Stimulated activated effector memory CD8-positive, alpha-beta T cell treated with anti-CD3 and anti-CD28 coated beads, Interleukin-12 subunit alpha, Interleukin-12 subunit beta, amount 100 ng/mL, for 72 hours (primary cell): ENCODE measurements at places on chromosomes 3 and 15.

DNA sequence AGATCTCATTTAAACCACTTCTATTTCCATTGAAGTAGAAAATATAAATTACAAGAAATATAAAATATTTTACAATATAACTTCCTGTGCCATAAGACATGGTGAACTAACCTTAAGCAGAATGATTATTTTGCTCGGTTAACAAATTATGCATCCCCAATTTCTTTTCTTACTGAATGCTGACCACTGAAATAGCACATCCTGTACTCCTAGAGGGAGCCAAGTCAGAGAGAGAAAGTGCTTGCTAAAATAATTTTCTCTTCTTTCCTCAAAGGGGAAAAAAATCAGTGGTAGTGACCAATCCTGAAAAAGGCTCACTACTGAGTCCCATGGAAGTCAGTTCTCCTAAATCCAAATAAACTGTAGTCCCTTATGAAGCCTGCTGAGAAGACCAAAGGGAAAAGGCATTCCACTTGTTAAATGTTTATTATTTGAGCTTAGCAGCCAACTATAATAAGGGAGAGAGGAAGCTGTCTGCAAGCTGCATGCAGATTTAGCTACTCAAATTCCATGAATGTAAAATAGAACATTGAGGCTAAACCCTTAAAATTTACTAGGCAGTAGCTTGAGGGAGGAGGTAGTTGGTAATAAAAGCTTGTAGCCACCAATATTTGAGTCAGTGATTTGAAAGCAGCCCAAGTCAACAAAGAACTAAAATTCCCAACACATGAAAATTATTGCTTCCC, 33.1 kb downstream of the CEP152 start:
- DNase-seq: no peak

GRCh38 chr3:41041899-41042298, 157.4 kb upstream of the CTNNB1 start:
- no peak for DNase-seq

- DNase-seq: no peak
Observed at GRCh38 chr3:126540951-126541627, 17.1 kb downstream of the CHST13 start.

GRCh38 chr3:124246949-124247348, 255.0 kb upstream of the ROPN1 start:
- no peak for DNase-seq

DNA sequence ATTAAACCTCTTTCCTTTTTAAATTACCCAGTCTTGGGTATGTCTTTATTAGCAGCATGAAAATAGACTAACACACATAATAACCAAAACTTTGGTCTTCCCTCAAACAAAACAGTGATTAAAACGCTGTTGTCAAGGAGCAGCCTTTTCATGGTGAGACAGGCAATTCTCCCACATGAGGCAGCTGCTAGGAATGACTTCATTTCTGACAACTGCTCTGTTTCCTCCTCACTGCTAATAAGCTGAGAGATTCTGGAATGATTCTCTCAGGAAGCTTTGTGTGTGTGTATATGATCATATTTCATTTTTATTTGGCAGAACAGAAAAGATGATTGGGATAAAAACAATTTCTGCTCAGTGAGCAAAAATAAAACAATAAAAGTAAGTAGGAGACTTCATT, 580.6 kb upstream of the ADAMTS9 start:
- DNase-seq: no peak

DNA sequence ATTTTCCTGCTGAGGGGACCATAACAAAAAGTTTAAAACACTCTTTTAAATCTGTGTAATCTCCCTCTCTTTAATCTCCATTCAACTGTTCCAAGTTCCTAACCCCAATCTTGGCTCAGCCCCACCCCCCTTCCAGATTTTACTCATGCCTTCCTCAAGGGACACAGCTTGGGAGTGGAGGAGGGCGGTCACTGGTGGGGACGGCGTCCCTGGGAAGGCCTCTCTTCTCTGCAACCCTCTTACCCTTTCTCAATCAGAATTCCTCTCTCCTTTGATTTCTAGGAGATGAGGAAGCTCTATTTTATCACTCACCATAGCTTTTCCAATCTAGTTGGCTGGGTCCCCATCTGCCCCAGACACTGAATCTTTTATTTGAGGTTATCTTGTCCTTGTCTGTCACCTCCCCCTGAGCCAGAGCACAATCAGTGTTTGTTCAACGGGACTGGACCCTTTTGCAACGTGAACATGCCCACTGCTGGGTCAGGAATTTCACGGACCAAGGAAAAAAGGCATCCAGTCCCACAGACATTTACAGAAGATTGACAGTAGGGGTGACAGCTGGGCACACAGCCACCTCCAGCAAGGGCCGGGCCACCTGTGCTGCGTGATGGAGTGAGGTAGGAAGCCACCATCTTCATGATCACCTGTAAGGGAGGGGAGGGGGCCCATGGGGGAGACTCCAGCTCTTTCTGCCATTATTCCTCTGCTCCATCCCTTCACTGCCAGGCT, 84.0 kb upstream of the HERC1 start:
- DNase-seq: no peak

DNA sequence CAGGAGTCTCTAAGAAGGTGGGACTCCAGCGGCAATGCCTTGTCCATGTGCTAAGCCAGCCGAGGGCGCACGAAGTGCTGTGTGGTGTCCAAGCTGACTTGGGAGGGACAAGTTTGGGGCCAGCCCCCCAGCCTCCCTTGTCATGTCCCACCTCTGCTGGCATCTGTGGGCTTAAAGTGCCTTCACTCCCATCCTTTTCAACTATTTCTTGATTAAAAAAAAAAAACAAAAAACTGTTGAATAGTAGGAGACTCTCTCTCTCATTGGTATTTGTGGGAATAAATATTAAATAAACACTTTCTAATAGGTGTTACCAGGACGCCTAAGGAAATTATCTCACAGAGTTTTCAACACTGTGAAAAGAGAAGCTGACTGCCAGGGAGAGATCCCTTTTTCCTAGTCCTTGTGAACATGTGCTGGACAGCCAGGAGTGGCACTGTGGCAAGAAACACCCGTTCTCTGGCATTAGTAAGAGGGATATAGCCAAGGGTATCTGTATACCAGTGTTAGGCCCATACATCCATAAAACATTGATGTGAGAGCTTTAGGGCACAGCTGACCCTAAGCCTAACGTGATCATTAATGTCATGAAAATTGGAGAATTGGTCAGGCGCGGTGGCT, 158.0 kb downstream of the IGF1R start:
- DNase-seq: no peak

GRCh38 chr3:129936757-129937156, 37.8 kb upstream of the TRH start:
- DNase-seq: no peak

DNA sequence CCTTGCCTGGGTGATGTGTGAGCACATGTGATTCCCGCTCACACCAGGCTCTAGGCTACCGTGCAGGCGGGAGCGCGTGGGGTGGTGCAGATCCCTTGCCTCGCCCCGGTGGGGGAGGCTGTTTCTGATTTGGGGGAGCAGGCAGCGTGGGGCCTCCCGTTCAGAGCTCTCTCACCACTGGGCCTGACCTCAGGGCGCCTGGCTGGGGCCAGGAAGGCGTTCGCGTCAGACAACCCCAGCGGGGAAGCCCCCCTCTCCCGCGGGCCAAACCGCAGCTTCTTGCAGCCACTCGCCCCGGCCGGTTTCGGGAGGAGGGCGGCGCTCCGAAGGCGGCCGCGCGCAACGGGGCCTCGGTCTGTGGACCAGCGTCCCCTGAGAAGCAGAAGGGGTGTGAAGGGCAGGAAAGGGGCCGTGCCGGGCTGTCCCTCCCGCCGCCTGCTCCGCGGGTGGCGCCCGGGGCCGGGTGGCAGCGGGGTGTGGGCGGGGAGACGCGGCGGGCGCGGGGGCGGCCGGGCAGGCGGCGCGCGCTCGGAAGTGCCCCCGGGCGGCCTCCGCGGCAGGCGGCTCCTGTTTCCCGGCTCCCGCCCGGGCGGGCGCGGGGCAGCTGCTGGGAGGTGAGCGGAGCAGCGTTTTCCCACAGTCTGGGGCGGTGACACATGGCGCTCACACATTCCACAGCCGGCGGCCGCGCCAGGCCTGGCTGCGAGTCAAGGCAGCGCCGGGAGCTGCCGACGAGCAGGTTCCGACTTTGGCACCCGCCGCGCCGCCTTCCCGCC, 65.1 kb upstream of the HES1 start:
- peak; percentile 46 for DNase-seq

DNA sequence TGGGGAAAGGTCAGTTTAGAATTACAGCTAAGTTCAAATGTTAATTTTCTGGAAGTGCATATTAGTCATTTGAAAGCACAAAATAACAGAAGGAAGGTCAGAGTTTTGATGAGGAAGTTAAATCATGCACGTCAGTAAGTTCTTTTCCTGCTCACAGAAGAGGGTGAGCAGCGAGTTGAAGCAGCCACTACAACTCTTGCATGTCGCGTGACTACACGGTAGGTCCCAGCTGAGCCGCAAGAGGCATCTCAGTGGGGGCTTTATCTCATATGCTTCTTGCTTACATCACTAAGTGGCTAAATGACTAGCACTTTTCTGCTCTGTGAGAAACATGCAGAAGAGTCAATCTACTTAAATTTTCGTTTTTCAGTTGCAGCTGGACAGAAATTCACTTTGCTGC, 21.3 kb upstream of the SEC62 start:
- DNase-seq: no peak

DNA sequence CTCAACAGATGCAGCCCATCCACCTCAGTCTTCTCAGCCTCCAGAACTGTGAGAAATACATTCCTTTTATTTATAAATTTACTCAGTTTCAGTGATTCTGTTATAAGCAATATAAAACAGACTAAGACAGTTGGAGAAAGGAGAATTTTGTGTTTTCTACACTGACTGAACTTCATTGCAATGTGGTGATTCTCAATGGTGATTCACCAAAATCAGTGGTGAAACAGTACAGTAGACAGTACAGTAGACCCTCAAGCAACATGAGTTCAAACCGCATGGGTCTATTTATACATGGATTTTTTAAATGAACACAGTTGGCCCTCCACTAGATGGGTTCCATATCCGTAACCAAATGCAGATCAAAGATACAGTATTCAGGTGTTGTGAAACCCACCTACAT, 403.1 kb upstream of the TGFBR2 start:
- DNase-seq: no peak

GRCh38 chr3:27661797-27662196, 60.3 kb downstream of the EOMES start:
- no peak for DNase-seq

- no peak for DNase-seq
Observed at GRCh38 chr3:18900994-18901393, 247.3 kb upstream of the KCNH8 start.

GRCh38 chr3:36811768-36812167, 47.4 kb upstream of the DCLK3 start:
- no peak for DNase-seq
